ENCODE measurements at places on chromosomes 11 and 22.

- DNase-seq: no peak
Observed at GRCh38 chr22:39343259-39344045, 6.3 kb upstream of the SYNGR1 start.

DNA sequence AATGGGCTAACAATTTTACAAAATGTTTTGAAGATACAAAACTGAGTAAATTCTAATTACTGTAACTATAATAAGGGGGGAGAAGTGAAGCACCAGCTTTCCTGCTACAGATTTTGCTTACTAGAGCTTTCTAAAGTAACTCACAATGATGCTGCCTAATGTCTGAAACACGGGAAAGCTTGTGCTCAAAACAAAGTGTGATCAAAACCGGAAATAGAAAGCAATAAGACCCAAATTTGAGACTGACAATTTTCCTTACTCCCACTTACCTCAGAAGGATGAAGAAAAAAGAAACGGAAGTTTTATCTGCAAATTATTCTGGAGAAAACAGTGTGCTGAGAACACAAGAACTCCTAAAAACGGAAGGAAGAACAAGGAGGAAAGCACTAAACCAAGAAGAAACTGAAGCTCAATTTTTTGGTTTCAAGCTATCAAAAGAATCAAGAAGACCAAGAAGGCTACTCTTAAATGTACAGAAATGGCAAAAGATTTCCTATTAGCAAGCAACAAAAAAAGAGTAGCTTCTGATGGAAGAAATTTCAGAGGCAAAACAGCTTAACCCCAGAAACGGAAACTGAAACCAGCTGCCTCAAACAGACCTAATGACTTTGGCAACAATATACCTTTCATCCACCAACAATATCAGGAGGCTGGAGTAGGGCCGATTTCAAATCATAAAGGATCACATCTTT is 33.4 kb downstream of the AMBRA1 start:
- DNase-seq: no peak

DNA sequence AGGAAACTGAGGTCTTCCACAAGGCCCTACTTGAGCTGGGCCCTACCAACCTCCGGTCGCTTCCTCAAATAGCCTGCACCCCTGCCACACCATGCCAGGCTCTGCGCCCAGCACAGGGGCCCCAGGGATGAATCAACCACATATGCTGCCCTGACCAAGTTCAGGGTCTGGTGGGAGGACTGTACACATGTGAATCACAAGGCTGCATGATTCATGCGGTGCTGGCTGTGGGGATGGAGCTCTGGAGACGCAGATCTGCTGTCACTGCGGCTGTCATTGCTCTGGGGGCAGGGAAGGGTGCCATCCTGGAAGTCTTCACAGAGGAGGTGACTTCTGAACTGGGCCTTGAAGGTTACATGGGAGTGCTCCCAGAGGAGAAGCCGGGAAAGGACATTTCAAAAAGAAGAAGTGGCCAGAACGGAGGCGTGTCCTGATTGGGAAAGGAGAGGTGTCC is 21.5 kb downstream of the CYTH4 start:
- peak; percentile 76 for DNase-seq

- DNase-seq: no peak
Observed at GRCh38 chr11:128701936-128702335, 8.1 kb downstream of the FLI1 start.

DNA sequence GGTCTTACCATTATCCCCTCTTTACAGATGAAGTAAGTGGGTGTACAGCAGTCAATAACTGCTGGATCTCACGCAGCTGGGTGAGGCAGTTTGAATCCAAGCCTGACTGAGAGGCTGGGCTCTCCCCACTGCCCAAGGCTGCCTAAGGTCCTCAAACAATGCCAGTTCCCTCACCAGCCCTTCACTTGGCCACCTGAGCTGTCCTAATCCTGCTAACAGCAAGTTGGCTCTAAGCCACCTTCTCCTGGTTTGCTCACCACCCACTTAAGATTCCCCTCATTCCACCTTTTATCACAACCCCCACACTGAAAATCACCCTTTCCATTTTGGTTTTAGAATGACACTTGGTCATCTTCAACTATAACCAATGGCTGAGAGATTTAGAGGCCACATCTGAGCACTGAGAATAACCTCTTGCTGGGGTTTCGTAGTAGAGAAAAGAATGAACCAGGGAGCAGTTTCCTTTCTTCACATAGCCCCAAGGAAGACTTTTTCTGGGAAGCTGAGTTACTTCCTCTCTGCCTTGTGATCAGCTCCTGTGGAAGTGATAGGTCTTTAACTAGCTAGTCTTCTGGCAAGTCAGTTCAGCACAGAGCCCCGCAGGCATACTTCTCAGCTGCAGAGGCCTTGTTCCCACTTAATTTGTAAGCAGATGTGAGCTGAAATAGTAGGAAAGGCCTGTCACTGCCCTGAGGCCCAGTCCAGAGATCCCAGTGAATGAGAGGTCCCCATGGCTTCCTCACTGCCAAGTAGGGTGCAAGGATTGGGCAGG is 57.8 kb upstream of the TTC12 start:
- no peak for DNase-seq

- DNase-seq: peak; percentile 26
Observed at GRCh38 chr22:22955866-22956535, 68.4 kb downstream of the IGLL5 start.
